ENCODE measurements at places on chromosomes 6 and 20.

GRCh38 chr6:138818496-138819194, 22.8 kb downstream of the ECT2L start:
- DNase-seq = no peak

DNA sequence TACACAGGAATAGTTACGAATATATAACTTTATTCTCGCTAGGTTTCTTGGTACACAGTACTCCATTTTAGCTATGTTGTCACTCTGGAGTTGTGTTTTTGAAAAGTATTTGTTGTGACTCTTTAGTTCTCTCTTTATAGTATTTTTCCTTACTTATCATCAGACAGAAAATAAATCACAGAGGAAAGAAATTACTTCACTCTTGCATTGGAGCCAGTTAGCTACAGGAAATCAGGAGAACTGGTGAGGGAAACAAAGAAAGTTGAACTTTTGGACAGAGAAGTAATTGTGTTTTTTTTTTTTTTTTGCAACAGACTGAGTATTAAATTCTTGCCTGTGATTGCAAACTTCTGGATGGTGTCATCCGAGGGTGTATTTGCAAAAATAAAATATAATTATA, 33.9 kb downstream of the DSE start:
- no peak for DNase-seq

DNA sequence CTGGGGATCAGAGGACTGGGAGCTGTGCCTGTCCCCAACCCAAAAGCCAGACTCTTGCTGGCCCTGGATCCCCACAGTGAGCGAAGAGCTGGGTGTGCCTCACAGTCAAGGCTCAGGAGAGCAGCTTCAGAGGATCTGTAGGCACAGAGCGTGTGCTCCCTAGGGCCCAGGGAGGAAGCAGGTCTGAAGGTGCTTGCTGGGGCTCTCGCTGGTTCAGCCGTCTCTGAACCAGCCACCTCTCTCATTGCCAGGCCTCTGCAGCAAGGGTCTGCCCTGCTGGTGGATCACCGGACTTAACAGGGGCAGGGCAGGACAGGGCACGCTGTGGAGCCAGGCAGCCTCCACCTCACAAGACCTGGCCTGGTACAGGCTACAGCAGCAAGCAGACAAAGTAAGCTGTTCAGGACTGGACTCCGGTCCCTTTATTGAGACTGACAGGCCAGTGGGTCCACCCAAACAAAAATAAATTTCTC, 13.8 kb downstream of the PCIF1 start:
- no peak for DNase-seq

DNA sequence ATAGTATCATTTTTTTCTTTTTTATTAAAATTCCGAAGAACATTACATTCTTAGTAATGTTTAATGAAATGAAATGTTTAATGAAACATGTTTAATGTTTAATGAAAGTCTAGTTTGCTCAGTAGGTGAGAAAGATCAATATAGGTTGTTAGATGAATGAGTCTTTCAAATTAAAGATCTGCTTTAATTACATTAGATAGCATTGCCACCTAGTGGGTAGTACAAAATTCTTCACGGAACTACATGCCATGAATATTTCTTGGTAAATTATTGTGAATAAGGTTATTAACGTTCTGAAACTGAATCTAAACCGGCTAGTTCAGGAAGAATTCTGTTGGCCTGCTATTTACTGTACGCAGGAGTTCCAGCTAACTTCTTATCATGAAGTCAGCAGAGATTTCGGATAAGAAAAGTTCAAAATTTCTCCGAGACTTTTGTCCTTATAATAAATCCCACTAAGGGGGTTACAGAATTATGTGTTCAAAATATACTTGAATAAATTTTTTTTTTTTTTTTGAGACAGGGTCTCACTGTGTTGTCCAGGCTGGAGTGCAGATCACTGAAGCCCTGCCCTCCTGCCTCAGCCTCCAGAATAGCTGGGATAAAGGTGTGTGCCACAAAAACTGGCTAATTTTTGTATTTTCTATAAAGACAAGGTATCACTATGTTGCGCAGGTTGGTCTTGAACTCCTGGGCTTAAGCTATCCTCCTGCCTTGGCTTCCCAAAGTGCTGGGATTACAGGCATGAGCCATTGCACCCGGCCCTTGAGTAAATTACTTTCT, 7.9 kb upstream of the GMNN start:
- DNase-seq = no peak

- no peak for DNase-seq
Measured at GRCh38 chr6:157825243-157825904, 2.3 kb downstream of the SNX9 start.

DNA sequence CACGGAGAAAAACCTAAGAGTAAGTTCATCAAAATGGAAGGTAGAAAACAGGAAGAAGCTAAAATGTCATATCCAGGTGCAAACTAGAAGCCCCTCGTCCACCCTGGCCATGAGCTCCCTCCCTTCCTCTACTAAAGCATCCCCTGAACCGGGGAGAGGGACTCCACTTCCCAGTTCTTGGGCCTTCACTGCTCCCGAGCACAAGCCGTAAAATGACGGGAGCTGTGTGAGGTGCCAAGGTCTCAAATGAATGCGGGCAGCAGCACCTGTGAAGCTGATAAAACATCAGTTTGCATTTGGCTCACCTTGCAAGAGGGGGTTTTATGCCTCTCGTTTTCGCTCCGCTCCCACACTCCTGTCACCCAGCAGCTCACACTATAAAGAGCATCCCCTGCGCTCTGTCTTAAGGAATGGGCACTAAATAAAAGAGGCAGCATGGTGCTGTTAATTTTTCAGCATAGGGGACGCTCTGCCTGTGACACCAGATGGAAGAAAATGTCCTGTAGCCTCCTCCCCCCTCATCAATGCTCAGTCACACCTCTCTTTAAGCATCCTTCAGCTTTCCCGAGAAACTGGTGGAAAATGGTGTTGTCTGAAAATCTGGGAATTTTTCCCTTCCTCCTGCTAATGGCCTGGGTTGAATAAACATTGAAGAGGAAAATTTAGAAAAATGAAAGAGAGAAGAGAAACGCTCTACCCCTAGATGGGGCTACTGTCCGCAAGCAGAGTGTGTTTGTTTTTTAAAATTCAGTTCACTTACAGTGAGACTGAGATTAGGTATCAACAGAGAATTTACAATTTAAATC, 563.0 kb upstream of the AGPAT4 start:
- DNase-seq = no peak

GRCh38 chr6:89711801-89712200, 73.3 kb upstream of the LYRM2 start:
- no peak for DNase-seq

DNA sequence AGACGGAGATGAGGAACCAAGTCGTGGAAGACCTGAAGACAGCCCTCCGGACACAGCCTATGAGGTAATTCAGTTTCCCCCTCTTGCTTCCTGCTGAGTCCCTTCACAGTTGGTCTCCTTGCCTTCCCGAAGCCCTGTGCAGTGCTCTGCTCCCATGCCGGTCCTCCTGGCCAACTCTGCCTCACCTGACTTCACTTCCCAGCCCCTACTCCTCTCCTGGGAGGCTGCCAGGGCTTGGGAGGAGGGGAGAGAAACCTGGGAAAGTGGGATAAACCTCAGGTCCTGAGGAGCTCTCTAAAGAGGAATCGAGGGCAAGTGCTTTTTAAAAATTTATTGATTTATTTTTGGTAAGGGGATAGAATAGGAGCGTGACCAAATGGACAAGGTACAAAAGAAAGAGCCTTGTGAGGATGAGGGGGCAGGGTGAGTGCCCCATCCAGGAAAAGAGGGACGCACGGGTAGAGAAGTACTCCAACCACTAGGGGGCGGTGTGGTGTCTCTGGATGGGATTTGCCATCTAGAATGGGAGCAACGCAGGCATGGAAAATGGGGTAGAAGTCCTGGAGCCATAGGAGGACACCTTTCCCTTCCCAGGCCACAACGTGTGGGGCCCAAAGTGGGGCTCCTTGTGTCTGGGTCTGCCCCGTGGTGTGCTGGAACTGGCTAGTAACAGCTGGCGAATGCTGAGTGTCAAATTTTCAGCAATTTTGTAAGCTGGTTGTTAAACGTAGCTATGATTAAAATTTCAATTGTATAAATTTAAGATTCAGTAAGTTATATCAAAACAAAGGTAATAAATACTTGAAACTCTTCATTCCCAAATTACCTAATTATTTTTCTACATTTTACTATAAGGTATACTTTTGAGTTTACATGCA, 69.0 kb downstream of the MOCS1 start:
- DNase-seq = peak; percentile 47

DNA sequence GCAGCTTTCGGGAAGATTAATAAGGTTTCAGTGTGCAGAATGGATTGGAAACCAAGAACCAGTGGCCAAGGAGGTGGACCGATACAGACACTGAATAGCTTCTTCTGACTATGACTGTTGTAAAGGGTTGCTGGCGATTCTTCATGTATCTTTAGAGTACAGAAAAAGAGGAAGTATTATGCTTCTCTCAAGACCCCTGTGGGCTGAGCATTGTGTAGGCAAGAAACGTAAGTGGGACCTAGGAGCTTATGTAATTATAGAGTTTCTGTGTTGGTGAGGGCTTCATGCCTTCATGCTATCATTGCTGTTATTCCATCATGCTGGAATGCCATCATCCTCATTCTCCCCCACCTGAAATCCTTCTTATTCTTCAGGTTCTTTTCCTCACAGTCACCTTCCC, 105.4 kb upstream of the AKIRIN2 start:
- DNase-seq = no peak

GRCh38 chr20:41361757-41362747, 4.6 kb downstream of the EMILIN3 start:
- DNase-seq = no peak

- DNase-seq = no peak
Measured at GRCh38 chr6:15310680-15311079, 64.8 kb downstream of the JARID2 start.

DNA sequence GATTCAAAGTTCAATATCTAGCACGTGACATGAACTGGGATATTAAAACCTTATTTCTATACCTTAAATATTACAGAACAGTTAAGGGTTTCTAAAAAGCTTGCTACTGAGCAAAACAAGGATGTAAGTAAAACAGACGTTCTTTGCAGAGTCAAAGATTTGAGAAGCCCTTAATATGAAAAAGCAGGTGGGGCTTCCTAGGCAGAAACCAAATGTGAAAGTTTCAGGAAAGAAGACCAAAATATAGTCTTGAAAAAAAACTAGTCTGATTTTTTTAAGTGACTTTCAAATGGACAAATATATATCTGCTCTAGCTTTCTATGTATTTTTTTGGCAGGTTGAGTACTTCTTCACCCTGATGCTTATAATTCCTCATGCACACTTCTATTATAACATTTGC, 63.2 kb downstream of the TNFRSF21 start:
- DNase-seq = no peak

- no peak for DNase-seq
Measured at GRCh38 chr20:54668271-54669039, 193.1 kb downstream of the DOK5 start.

- DNase-seq = no peak
Measured at GRCh38 chr6:131436358-131436757, 136.7 kb upstream of the ARG1 start.

- no peak for DNase-seq
Measured at GRCh38 chr20:58511364-58511763, 3.8 kb downstream of the APCDD1L start.

GRCh38 chr6:8195040-8195713, 92.8 kb upstream of the EEF1E1 start:
- DNase-seq = no peak

DNA sequence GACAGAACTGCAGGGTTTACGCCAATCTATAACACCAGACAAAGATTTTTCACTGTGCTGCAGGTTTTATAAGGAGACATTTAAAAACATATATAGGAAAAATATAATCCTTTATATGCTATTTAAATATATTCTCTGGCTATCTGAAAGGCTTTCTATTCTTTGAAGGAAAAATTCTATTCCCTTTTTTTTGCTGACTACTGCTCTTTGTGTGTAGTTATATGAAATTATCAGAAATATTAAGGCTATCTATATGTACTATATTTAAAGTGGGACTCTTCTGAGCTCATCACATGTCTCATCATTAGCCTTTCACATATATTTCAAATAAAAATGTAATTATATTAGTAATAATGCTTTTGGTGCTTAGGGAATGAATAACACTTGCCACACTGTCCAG, 930.7 kb downstream of the EYS start:
- no peak for DNase-seq

GRCh38 chr20:35551503-35551902, 9.6 kb downstream of the ERGIC3 start:
- no peak for DNase-seq
